ENCODE measurements at places on chromosomes 11 and 22.

DNA sequence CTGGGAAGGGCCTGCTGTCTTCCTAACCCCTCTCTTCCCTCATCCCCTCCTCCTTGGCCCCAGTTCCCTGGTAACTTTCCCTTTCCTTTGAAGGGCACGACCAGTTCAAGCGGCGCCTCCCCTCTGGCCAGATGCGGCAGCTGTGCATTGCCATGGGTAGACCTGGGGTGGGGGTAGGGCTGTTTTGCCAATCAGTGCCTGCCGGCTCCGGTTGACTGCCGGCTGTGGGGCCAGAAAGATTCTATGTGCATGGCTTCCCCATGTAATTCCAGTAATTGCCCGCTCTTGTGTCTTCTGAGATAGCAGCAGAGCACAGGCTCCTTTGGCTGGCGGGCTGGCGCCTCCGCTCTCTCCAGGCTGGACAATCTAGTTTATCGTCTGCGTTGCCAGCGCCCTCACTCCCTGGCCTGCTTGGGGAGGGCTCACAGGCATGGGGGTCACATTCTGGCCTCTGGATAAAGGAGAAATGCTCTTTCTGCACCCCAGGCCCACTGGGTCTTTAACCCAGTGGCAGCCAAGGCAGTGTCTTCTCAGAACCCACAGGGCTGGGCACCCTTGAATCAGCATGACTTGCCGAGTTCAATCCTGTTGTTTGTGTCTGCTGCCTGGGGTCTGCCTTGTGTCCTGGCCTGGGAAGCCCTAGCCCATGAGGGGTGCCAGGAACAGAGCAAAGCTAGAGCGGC is 9.4 kb downstream of the SIDT2 start:
- no peak for DNase-seq

DNA sequence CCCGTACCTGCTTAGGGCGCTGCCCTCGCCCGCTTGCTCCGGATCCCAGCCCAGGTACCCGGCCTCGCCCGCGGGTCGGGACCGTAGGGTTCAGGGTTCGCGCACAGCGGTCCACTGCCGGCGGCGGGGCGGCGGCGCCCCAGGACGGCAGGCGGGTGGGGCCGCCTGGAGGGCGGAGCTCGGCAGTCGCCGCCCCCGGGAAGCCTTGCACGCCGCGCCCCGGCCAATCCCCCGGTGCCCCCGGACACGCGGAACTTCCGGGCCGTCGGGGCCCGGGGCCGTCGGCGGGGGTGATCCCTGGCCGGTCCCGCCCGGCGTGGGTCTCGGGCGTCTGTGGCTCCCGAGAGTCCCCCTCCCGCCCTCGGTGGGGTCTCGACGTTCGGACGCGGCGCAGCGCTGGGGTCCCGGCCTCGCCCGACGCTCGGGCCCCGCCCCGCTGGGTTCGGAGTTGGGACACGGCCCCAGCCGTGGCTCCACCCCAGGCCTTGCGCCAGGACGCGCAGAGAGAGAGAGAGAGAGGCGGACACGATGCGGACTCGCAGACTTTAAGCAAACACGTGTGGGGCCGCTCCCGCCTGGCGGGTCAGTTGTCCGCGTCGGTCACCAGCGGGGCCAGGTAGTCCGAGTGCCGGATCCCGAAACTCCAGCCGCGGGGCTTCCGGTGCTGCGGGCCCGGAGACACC is at the start of gene TYMP:
Gene TYMP (minus strand): TSS at position 116 of the 683 bp plus-strand sequence. CDS start 303 bp downstream, outside the sequence.
- DNase-seq = no peak

- DNase-seq = no peak
Measured at GRCh38 chr11:47516155-47516554, 36.8 kb downstream of the CELF1 start.

GRCh38 chr22:48695251-48695650 is 1132.4 kb downstream of the BRD1 start:
- DNase-seq = no peak

- DNase-seq = no peak
Measured at GRCh38 chr11:62804310-62805075, 747 bp downstream of the NXF1 start.

- no peak for DNase-seq
Measured at GRCh38 chr11:61959114-61959513, 8.3 kb downstream of the FTH1 start.

DNA sequence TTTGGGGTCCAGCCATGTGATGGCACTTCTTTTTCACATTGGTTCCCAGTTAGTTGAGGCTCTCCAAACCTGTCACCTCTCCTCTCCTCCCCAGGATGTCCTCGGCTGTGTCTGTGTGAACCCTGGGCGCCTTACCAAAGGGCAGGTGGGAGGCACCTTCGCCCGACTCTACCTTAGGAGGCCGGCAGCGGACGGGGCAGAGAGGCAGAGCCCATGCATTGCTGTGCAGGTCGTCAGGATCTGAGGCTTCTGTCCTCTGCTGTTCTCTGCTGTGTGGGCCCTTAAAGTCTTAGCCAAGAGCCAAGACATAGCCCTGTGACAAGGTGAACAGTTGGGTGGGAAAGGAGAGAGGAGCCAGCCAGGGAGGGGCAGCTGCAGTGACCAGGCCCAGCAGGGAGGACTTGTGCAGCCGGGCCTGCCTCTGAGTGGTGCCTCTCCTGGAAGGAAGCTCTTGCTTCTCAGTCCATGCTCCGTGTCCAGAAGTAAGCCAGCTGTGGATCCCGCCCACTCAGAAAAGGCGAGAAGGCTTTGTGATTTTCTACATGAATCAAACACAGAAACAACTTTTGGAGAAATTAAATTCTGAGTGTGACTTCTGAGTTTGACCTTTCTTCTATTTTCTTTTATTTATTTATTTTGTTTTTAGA is 17.5 kb upstream of the CDC42EP2 start:
- DNase-seq = no peak

- DNase-seq = no peak
Measured at GRCh38 chr11:134478611-134479010, 66.6 kb upstream of the B3GAT1 start.

DNA sequence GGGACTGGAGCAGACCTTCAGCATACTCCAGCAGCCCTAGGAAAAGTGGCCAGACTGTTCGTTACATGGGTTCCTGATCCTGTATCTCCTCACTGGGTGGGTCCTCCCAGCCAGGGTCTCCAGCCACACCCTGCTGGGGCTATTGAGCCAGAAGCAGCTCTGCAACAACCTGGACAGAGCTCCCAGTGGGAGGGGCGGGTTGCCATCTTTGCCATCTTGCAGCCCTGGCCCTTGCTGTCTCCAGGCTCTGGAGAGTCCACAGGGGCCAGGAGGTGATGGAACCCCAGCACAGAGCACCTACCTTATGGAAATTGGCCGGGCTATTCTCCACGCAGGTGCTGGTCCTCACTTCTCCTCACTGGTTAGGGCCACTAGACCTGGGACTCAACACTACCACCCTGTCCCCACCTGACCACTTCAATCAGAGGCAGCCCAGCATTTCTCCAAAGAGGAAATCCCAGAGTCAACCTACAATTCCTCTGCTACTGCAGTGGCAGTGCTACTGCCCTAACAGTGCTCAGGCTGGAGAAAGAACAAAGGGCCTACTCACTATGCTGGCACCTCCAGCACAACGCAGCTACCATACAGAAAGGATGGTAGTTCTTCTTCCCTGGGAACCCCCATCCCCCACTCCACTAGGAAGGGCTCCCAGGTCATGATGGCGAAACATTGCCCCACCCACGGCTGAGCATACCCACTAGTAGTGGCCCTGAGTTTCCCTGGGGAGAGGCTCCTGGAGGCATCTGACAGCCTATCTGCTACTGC is 290.2 kb upstream of the NCAM1 start:
- DNase-seq = no peak

DNA sequence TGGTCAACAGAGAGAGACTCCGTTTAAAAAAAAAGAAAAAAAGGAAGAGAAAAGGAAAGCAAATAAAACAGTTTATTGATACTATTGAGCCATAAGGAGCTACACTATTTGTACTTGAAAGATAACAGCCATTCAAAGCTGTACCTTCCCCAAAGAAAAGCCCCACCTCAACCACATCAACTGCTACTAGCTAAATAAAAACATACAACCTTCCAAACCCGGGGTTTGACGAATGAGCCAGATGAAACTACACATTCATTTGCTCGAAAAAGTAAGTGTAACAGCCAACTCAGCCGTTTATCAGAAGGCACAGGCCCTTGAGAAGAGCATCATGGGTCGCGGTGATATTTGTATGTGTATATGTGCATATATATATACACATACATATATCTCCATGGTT is 78.4 kb downstream of the SIK3 start:
- no peak for DNase-seq

GRCh38 chr11:3158131-3158591 is 6.9 kb downstream of the OSBPL5 start:
- no peak for DNase-seq
